Lung (tissue), 17 donors: ENCODE measurements at places on chromosomes 11 and 22.

- no peaks in the 10 kb centered on the region for H3K27me3 ChIP-seq
- H3K4me3 ChIP-seq = no peak overlapping the region
- H3K36me3 ChIP-seq = no peaks in the 10 kb centered on the region
- no peak overlapping the region for H3K27ac ChIP-seq
- DNase-seq = no peak
These were observed 24.1 kb upstream of the SCN2B start for GRCh38 chr11:118200497-118200896.

GRCh38 chr11:35126879-35127581, 11.9 kb upstream of the CD44 start:
- no peaks in the 10 kb centered on the region for H3K4me1 ChIP-seq
- no peak for DNase-seq
- no peaks in the 10 kb centered on the region for H3K36me3 ChIP-seq
- no peaks in the 10 kb centered on the region for H3K27me3 ChIP-seq
- H3K4me3 ChIP-seq = no peak overlapping the region

DNA sequence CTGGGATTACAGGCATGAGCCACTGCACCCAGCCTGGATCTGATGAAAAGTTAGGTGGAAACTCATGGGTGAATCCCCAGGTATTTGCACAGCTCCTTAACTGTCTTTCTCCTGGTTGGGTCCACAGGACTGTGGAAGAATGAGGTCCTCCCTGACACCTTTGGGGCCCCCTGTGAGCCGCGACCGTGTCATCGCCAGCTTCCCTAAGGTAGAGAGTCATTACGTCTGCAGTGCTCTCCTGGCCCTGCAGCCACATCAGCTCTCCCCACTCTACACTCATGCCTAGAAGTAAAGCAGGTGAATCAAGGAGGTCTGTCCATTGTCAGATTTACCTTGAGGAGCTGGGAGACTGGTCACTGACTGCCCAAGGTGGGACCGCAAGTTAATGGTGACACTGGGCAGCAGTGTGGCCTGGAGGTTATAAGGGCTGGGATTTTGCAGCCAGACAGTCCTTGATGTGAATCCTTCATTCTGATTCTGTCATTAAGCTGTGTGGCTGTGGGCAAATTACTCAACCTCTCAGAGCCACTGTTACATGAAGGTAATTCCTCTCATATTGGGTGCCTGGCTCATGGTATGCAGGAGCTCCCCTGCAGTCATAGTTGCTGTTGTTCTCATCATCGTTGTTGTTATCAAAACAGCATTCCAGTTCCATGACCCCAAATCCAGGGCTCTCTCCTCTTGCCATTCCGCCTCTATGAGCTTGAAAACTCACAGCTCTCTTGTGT, 1.4 kb downstream of the RAB36 start:
- no peak overlapping the region for H3K27ac ChIP-seq
- no peaks in the 10 kb centered on the region for H3K4me1 ChIP-seq
- DNase-seq = no peak
- no peaks in the 10 kb centered on the region for H3K36me3 ChIP-seq

DNA sequence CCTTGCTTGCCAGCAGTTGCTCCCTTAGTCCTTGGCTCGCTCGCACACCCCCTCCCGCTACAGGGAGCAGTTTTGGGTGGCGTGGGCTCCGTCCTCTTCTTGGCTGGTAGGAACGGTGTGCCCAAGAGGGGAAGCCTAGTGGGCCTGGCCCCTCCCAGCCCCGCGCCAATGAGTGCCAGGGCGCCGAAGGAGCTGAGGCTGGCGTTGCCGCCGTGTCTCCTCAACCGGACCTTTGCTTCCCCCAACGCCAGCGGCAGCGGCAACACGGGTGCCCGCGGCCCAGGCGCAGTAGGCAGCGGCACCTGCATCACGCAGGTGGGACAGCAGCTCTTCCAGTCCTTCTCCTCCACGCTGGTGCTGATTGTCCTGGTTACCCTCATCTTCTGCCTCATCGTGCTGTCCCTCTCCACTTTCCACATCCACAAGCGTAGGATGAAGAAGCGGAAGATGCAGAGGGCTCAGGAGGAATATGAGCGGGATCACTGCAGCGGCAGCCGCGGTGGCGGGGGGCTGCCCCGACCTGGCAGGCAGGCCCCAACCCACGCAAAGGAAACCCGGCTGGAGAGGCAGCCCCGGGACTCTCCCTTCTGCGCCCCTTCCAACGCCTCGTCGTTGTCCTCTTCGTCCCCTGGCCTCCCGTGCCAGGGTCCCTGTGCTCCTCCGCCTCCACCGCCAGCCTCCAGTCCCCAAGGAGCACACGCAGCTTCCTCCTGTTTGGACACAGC, 1.6 kb downstream of the C11orf87 start:
- H3K27me3 ChIP-seq = peaks cover 44% of the 10 kb centered on the region
- H3K36me3 ChIP-seq = no peaks in the 10 kb centered on the region
- no peak overlapping the region for H3K4me3 ChIP-seq
- H3K4me1 ChIP-seq = no peaks in the 10 kb centered on the region
- no peak overlapping the region for H3K27ac ChIP-seq
- no peak for DNase-seq

DNA sequence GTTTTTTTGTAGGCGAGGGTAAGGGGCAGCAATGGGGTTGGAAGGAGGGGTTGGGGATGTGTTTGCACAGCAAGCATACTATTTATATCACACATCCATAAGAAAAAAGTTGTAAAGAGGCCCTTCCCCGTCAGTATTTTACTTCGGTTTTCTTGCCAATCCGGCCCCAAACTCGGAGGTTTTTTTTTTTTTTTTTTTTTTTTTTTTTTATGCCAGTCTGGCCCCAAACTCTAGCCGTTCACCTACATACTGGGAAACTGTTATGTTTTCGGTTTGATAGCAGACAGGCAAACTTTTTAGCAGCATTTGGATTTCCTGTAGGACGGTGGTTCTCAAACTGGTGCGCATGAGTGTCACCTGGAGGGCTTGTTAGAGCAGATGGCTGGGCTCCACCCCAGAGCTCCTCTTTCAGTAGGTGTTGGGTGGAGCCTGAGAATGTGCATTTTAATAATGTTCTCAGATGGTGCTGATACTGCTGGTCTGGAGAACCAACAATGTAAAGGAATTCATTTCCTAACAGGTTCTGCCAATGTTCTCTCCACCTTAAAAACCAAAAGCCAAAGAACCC, 76.5 kb upstream of the ZBED5 start:
- peak overlapping the region; percentile 79 for H3K27ac ChIP-seq
- H3K4me1 ChIP-seq = no peaks in the 10 kb centered on the region
- H3K4me3 ChIP-seq = peak overlapping the region; percentile 17
- H3K27me3 ChIP-seq = no peaks in the 10 kb centered on the region
- no peaks in the 10 kb centered on the region for H3K36me3 ChIP-seq
- no peak for DNase-seq

DNA sequence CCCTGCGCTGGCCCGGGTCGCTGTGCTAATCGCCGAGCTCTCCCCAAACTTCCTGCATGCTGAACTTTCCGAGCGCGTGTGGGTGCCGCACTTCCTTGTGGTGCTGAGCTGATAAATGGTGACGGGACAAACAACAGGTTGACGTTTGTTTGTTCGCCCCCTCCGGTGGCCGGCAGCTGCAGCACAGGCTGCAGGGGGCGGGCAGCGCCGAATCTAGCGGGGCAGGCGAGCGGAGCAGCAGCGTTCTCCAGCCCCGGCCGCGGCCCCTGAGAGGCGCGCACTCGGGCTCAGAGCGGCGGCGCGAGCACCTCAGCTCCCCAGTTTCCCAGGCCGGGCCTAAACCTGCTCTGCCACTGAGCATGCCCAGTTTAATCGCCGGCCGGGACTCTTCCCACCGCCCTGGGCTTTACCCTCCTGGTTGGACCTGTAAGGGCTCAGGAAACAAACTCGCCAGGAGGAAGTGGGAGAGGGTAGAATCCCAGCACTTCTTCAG, at the start of gene PDGFD:
PDGFD (minus strand) TSS at position 120 of the 493 bp plus-strand sequence.
- H3K4me3 ChIP-seq = peak within 1 kb of the TSS; percentile 20
- H3K4me1 ChIP-seq = peaks cover 11% of the 10 kb centered on the region
- no peak within 1 kb of the TSS for H3K27ac ChIP-seq
- H3K36me3 ChIP-seq = no peaks in the 10 kb centered on the region

GRCh38 chr22:27110665-27111451, 453.5 kb downstream of the MIAT start:
- no peaks in the 10 kb centered on the region for H3K27me3 ChIP-seq
- no peak overlapping the region for H3K4me3 ChIP-seq
- H3K4me1 ChIP-seq = no peaks in the 10 kb centered on the region
- DNase-seq = peak; percentile 41
- no peak overlapping the region for H3K27ac ChIP-seq

GRCh38 chr11:128941573-128942271, 949 bp downstream of the TP53AIP1 start:
- no peak for DNase-seq
- H3K4me3 ChIP-seq = no peak overlapping the region
- H3K27ac ChIP-seq = no peak overlapping the region
- no peaks in the 10 kb centered on the region for H3K27me3 ChIP-seq
- peaks cover 19% of the 10 kb centered on the region for H3K4me1 ChIP-seq
- H3K36me3 ChIP-seq = no peaks in the 10 kb centered on the region

- H3K4me3 ChIP-seq = no peak overlapping the region
- H3K27me3 ChIP-seq = no peaks in the 10 kb centered on the region
- H3K27ac ChIP-seq = no peak overlapping the region
- H3K36me3 ChIP-seq = no peaks in the 10 kb centered on the region
- H3K4me1 ChIP-seq = no peaks in the 10 kb centered on the region
These were observed 1075.5 kb downstream of the OPCML start for GRCh38 chr11:132456751-132457328.

DNA sequence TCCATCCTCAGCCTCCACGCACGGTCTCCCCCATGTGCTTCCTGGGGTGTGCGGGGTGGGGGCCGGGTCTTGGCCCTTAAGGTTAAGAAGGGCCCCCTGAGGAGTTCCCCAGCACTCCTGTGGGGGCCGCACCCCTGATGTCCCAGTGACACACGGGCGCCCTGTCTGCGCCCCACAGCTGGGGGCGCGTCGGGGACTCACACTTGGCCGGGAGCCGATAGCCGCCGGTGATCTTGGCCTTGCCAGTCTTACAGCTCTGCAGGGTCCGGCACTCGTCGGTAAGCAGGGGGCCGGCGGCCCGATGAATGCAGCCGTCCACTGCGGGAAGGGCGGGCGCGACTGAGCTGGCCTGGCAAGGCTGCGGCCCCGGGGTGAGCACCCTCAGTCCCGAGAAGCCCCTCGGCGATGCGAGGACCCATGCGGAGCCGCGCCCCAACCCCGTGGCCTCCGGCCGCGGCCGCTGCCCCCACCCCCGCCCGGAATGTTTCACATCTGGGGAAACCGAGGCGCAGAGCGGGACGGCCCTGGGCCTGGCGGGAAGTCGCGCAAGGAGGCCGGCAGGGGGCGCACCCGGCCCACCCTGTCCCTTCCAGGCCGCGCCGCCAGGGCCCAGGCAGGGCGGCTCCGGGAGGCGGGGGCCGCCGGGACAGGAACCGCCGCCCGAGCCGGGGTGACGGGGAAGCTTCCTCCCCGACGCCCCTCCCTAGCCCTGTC, 13.9 kb downstream of the OTUB1 start:
- peaks cover 16% of the 10 kb centered on the region for H3K36me3 ChIP-seq
- H3K27ac ChIP-seq = no peak overlapping the region
- H3K27me3 ChIP-seq = no peaks in the 10 kb centered on the region
- H3K4me1 ChIP-seq = peaks cover 4% of the 10 kb centered on the region
- no peak overlapping the region for H3K4me3 ChIP-seq

- H3K27me3 ChIP-seq = no peaks in the 10 kb centered on the region
- DNase-seq = peak; percentile 34
- H3K4me1 ChIP-seq = peaks cover 18% of the 10 kb centered on the region
- no peak overlapping the region for H3K4me3 ChIP-seq
- no peaks in the 10 kb centered on the region for H3K36me3 ChIP-seq
- H3K27ac ChIP-seq = peak overlapping the region; percentile 71
These were observed 51.4 kb upstream of the CRYBB3 start for GRCh38 chr22:25148149-25148691.

DNA sequence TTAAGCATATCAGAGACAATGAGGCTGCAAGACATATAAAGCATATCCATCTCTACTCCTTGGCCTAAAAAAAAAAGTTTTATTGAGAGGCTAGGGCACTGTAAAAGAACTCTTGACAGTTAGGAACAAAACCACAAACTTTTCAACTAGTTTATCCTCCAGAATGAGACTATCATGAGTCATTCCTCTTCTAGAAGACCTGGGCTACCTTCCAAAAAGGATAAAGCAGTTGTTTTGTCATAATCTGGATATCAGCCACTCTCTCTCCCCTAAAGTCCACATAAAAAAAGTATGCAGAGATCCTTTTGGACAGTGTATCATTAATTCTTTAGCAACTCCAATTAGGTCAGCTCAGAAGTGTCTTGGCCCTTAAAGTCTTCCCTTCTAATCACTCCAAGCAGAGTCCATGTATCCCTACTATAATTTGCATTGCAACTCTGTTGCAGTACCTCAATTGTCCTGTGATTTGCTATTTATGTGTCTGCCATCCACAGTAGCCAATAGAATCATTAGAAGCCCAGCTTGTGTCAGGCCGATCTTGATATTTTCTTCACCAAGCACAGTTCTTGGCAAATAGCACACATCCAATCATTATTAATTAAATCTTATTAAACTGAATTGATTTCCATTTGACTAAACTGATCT, 10.4 kb downstream of the OR51T1 start:
- H3K27me3 ChIP-seq = no peaks in the 10 kb centered on the region
- DNase-seq = no peak
- H3K4me3 ChIP-seq = no peak overlapping the region
- no peak overlapping the region for H3K27ac ChIP-seq

DNA sequence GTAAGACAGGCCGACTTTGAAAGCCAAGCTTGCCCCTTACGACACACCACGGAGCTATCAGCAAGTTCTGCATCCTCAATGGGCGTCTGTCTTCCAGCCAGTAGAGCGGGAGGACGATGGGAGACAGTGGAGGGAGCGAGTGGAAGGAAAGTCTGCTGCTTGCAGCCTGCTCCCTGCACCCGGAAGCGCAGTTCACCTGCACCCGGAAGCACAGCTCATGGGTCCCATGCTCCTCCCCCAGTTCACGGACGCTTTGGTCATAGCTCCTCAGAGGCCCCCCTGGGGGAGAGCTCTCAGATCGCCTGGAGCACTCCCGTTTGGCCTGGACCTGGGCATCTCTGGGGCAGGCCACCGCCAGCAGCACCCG, 51.3 kb downstream of the FBLN1 start:
- H3K4me3 ChIP-seq = no peak overlapping the region
- H3K4me1 ChIP-seq = peaks cover 7% of the 10 kb centered on the region
- H3K27me3 ChIP-seq = no peaks in the 10 kb centered on the region
- H3K36me3 ChIP-seq = peaks cover 74% of the 10 kb centered on the region

- no peaks in the 10 kb centered on the region for H3K27me3 ChIP-seq
- no peak overlapping the region for H3K27ac ChIP-seq
- no peak for DNase-seq
- peaks cover 3% of the 10 kb centered on the region for H3K4me1 ChIP-seq
These were observed 383.3 kb downstream of the MN1 start for GRCh38 chr22:27418261-27418660.

- DNase-seq = no peak
- H3K27me3 ChIP-seq = peaks cover 22% of the 10 kb centered on the region
- no peak overlapping the region for H3K4me3 ChIP-seq
These were observed 1.7 kb downstream of the MAPK8IP2 start for GRCh38 chr22:50602338-50602700.

- DNase-seq = no peak
- H3K4me3 ChIP-seq = no peak overlapping the region
- H3K27ac ChIP-seq = no peak overlapping the region
- H3K27me3 ChIP-seq = no peaks in the 10 kb centered on the region
- H3K4me1 ChIP-seq = no peaks in the 10 kb centered on the region
These were observed 10.9 kb upstream of the SC5D start for GRCh38 chr11:121281698-121282097.
